Activated naive CD8-positive, alpha-beta T cell treated with anti-CD3 and anti-CD28 coated beads for 36 hours (primary cell): ENCODE measurements at places on chromosomes 13 and 19. TPM values are rescaled to one million over a fixed set of nuclear protein-coding genes. Genes with fewer than 3 reads are reported as not detected.

Gene AP2S1
- total RNA-seq = 112 TPM

Gene PTH2
- total RNA-seq = not detected

GRCh38 chr13:80141123-80141849 is 199.6 kb downstream of the SPRY2 start:
- DNase-seq = no peak

Gene ZNF790
- total RNA-seq = 9.0 TPM

- no peak for DNase-seq
Measured at GRCh38 chr19:6418562-6418932, 6.1 kb downstream of the KHSRP start.

DNA sequence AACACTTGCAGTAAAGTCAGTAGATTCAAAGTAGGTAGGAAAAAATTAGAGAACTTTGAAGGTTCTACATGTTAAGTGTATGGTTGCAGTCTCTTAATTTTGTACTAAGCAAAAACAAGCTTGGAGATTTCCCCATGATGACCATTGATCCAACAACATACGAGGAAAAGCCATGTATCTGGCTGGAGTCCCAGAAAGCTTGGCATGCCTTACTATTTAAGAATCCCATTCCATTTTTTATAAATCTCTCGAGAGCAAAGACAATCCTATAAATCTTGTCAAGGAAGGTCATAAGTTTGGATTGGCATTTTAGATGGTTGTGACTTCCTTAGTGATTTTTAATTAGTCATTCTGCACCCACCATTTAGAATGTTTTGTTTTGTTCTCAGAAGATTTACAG is 495.9 kb downstream of the GPC5 start:
- no peak for DNase-seq

Gene SLC46A3
- total RNA-seq = 2.6 TPM

Gene MLNR
- total RNA-seq = not detected

DNA sequence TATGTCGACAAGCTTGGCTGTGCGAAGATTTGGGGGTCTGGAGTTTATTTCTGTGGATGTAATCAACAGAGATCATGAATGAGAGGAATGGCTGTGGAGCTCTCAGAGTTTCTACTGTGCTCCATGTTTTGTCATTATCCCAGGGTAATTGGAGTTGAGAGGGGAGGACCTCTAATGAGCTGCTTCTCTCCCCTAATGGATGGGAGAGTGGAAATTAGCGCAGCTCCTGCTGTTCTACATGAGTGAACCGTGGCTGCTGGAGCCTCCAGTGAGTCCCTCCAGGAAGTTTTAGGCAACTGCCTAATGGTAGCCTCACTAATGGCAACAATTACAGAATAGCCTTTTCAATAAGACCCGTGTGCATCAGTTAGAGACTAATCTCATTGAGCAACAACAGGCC is 31.3 kb upstream of the FGF9 start:
- no peak for DNase-seq

DNA sequence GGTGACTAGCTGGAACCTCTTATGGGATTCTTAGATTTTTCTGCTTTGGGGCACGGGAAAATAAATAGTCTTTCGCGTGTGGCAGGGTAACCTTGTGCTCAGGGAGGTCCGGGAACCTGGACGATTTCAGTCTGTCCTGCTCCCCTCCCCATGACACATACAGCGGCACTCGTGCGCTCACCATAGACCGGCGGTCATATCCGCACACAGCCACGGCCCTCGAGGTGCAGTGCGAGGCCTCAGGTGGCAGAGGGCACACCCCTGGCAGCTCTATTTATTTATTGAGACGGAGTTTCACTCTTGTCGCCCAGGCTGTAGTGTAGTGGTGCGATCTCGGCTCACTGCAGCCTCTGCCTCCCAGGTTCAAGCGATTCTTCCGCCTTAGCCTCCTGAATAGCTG is 3.0 kb downstream of the ONECUT3 start:
- DNase-seq = no peak

- DNase-seq = no peak
Measured at GRCh38 chr19:10747674-10748073, 29.8 kb downstream of the DNM2 start.

DNA sequence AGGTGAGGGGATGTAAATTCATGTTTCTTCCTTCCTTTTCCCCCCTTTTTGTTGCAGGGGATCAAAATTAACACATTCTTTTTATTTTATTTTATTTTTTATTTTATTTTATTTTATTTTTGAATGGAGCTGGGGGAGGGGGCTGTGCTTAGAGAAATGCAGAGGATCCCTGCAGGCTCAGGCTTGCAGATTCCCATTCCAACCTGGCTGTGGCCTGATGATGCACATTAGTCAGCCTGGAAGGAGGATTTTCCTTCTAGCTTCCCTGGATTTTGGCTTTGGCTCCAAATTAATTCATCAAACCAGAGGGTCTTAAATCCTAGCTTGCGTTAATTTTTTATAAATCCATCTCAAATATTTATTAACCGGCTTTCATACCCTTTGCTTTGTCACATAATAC is 67.0 kb downstream of the FREM2 start:
- no peak for DNase-seq

DNA sequence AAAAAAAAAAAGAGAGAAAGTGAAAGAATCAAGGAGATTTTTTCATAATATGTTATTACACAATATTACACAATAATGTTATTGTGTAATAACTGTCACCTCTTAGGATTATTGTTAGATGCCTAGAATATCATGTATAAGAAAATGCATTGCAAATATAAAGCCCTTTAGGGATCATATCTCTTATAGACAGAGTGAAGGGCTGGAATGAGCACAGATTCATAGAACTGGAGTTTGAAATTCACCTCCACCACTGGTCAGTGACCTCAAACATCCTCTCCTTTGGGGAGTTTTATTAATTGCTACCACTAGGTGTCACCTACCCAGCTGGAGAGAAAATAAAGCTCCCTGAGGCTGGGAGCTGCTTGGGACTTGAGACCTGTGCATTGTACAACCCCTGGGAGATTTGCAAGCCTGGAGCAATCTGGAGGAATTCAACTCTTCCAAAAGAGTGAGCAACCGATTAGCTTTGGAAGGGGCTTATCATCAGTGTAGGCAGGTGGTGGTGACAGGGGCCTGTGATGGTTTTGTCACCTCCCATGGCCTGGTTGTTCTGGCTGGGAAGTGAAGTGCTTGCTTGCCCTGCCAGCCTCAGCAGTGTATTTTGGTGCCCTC is 30.3 kb upstream of the FRY start:
- no peak for DNase-seq

- DNase-seq = no peak
Measured at GRCh38 chr19:802498-803098, 5.3 kb downstream of the PTBP1 start.

GRCh38 chr13:93254775-93255174 is 28.2 kb downstream of the GPC6 start:
- DNase-seq = no peak

- no peak for DNase-seq
Measured at GRCh38 chr13:75372923-75373841, 108.8 kb downstream of the TBC1D4 start.
